ENCODE measurements at places on chromosomes 5 and 9.

DNA sequence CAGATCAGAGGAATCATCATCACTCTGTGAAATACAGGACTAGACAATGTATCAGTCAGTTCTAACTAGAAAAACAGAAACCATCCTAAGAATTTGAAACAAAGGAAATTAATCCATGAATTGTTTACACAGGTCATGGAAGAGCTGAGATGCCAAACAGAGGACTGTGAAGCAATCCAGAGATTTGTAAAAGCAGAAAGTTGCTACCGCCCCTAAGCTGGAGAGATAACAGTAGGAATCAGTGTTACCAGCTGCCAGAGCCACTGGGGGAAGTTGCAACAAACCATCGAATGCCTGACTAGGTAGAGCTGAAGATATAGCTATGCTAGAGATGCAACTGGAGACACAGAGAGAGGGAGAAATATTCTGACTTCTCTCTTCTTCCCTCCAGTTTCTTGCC lies 10.4 kb upstream of the MIER3 start:
- H3K4me1 ChIP-seq: no peaks in the 10 kb centered on the region
- H3K4me3 ChIP-seq: no peak overlapping the region
- H3K27me3 ChIP-seq: peaks cover 44% of the 10 kb centered on the region
- H3K27ac ChIP-seq: no peak overlapping the region
- no peak for DNase-seq

DNA sequence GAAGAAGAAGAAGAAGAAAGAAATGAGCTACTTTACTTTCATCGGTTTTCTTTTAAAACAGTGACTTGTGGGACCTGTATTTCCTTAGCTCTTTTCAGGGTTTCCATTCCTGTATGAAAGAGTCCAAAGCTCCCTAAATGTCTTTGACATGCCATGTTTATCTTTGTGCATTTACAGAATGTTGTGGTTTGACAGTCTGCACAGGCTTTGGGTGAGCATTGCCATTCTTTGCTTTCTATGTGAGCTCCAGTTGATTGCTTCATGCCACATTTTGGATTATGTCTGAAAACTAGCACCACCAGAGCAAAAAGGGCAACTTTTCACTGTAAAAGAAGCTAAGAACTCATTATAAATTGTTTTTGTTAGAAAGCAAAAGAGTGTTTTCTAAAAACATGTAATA lies 733.4 kb downstream of the TLE4 start:
- H3K36me3 ChIP-seq: no peaks in the 10 kb centered on the region
- DNase-seq: no peak
- H3K4me1 ChIP-seq: no peaks in the 10 kb centered on the region
- no peak overlapping the region for H3K27ac ChIP-seq
- no peak overlapping the region for H3K4me3 ChIP-seq
- H3K27me3 ChIP-seq: no peaks in the 10 kb centered on the region

GRCh38 chr5:42592401-42593140 lies 164.0 kb upstream of the CCDC152 start:
- H3K27me3 ChIP-seq: peaks cover 24% of the 10 kb centered on the region
- H3K36me3 ChIP-seq: no peaks in the 10 kb centered on the region
- no peak overlapping the region for H3K4me3 ChIP-seq
- H3K27ac ChIP-seq: no peak overlapping the region
- no peaks in the 10 kb centered on the region for H3K4me1 ChIP-seq

- no peak overlapping the region for H3K27ac ChIP-seq
- no peaks in the 10 kb centered on the region for H3K4me1 ChIP-seq
- no peak overlapping the region for H3K4me3 ChIP-seq
- no peaks in the 10 kb centered on the region for H3K27me3 ChIP-seq
- DNase-seq: no peak
These were observed 363.0 kb upstream of the PDE4D start for GRCh38 chr5:60256546-60256945.

- peaks cover 9% of the 10 kb centered on the region for H3K4me1 ChIP-seq
- H3K4me3 ChIP-seq: no peak overlapping the region
- peaks cover 6% of the 10 kb centered on the region for H3K36me3 ChIP-seq
These were observed 180.1 kb upstream of the MVB12B start for GRCh38 chr9:126146254-126147145.

DNA sequence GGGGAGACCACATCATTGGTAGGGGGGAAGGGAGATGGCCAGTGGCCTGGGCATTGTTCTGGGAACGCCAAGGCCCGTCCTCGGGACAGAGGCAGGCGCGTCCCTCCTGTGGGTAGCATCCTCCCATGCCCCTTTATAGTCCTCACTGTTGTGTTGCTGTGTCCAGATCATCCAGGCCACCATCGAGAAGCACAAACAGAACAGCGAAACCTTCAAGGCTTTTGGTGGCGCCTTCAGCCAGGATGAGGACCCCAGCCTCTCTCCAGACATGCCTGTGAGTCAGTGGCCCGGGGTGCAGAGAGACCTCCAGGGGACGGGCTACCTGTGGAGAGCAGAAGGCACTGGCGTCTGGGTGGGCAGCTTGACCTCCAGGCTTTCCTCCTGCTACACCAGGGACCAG lies 38.4 kb upstream of the SUSD3 start:
- no peak overlapping the region for H3K27ac ChIP-seq
- H3K4me3 ChIP-seq: no peak overlapping the region
- peaks cover 7% of the 10 kb centered on the region for H3K36me3 ChIP-seq
- DNase-seq: no peak
- peaks cover 5% of the 10 kb centered on the region for H3K4me1 ChIP-seq

DNA sequence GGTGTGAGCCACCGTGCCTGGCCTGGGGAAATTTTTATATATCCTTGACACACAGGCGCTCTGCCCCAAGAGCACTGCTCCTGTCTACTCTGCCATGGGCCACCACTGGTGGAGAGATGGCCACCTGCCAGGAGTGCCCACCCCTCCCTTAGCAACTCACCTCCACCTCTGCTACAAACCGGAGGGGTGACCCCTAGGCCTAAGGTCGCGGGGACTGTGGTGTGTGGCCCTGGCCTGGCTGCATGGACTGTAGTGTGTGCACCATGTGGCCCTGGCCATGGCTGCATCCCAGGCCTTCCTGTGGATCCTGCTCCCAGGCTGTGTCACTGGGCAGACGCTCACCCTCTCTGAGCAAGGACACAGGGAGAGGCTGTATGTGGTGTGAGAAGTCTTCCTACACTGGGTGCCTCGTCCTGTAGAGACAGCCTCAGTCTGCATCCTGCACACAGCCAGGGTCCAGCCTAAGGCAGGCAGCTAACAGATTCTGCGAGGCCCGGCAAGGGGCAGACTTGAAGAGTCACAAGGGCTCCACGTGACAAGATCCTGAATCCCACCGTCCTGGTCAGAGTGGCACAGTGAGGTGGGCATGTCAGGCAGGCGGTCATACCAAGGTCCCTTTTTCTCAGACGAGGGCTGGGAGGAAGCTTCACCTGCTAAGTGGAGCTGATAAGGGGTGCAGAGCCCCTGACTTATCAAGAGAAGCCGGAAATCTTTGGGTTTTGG lies 10.3 kb downstream of the NINJ1 start:
- H3K4me3 ChIP-seq: no peak overlapping the region
- no peaks in the 10 kb centered on the region for H3K27me3 ChIP-seq
- H3K27ac ChIP-seq: no peak overlapping the region
- peak; percentile 56 for DNase-seq

DNA sequence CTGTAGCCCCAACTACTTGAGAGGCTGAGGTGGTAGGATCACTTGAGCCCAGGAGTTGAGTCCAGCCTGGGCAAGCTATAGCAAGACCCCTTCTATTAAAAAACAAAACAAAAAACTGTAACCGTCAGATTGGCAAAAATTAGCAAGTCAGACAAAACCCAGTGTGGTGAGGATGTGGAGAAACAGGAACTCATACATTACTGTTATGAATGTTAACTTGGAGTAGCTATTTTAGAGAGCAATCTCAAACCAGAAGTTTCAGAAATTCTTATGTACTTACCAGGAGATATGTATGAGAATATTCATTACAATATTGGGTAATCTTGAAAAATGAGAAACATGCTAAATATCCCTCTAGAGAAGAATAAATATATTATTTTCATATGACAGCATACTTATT lies 120.3 kb downstream of the INVS start:
- no peaks in the 10 kb centered on the region for H3K36me3 ChIP-seq
- H3K27ac ChIP-seq: peak overlapping the region; percentile 6
- H3K27me3 ChIP-seq: no peaks in the 10 kb centered on the region
- H3K4me1 ChIP-seq: peaks cover 11% of the 10 kb centered on the region

DNA sequence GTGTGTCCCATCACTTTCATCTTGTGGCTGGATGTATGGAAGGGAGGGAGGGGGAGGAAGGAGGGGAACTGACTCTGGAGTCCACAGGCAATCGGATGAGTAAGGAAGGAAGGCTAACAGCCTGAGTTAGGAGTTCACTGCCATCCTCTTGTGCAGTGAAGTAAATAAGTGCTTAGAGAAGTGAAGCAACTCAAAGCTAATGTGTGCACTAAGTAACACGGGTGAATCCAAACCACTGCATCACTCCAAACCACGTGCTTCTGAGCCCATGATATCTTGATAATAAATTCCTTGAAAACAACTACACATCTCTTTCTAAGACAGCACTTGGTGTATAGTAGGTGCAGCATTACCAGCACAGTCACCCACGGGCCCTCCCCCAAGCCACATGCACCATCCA lies 69.6 kb upstream of the OLFM1 start:
- H3K27ac ChIP-seq: no peak overlapping the region
- no peaks in the 10 kb centered on the region for H3K36me3 ChIP-seq
- no peaks in the 10 kb centered on the region for H3K4me1 ChIP-seq
- no peak overlapping the region for H3K4me3 ChIP-seq
- peak; percentile 54 for DNase-seq

DNA sequence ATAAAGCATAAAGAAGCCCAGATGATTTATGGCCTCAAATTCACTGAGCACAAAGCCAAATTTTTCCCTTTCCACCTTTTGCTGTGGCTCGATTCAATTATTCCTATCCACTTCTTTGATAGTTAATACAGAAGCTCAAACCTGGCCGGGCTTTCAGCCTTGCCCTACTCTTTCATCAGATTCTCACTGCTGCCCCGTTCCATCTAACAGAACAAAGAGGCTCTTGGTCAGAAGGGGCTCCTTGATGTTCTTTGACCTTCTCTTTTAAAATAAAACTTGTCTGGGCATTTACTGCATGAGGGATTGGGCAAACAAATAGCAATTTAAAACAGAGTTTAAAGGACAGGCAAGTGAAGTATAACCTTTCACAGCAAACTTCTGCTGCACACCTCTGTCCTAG lies 9.8 kb downstream of the GRXCR2 start:
- H3K4me1 ChIP-seq: no peaks in the 10 kb centered on the region
- H3K36me3 ChIP-seq: no peaks in the 10 kb centered on the region
- H3K27ac ChIP-seq: no peak overlapping the region
- DNase-seq: no peak
- no peak overlapping the region for H3K4me3 ChIP-seq

- H3K27ac ChIP-seq: no peak overlapping the region
- no peaks in the 10 kb centered on the region for H3K36me3 ChIP-seq
- H3K27me3 ChIP-seq: peaks cover 8% of the 10 kb centered on the region
- DNase-seq: no peak
- H3K4me1 ChIP-seq: no peaks in the 10 kb centered on the region
- H3K4me3 ChIP-seq: no peak overlapping the region
These were observed 10.4 kb downstream of the GMCL2 start for GRCh38 chr5:178176791-178177190.

DNA sequence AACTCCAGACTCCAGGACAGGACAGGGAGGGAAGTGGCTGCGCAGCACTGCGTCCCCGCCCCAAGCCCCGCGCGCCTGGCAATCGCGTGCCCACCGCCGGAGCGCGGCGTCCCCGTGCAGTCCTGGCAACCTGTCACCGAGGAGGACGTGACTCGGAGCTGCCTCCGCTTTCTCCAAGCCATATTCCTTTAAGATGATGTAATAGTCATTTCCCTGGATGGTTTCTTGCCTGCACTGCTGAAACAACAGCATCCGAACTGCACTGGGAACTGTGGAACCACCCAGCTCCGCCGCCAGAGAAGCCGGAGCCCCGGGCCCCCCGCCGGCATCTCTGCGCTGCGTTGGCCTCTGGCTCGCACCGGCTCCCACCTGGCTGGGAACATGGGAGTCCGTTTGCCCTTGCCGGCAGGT lies 34.5 kb downstream of the KCTD16 start:
- H3K4me1 ChIP-seq: no peaks in the 10 kb centered on the region
- H3K27me3 ChIP-seq: peaks cover 69% of the 10 kb centered on the region
- DNase-seq: no peak
- no peak overlapping the region for H3K27ac ChIP-seq
- H3K4me3 ChIP-seq: no peak overlapping the region
- H3K36me3 ChIP-seq: no peaks in the 10 kb centered on the region

GRCh38 chr9:37215830-37216229 lies 95.5 kb downstream of the ZCCHC7 start:
- H3K36me3 ChIP-seq: no peaks in the 10 kb centered on the region
- no peak overlapping the region for H3K4me3 ChIP-seq
- DNase-seq: no peak
- H3K27me3 ChIP-seq: no peaks in the 10 kb centered on the region

DNA sequence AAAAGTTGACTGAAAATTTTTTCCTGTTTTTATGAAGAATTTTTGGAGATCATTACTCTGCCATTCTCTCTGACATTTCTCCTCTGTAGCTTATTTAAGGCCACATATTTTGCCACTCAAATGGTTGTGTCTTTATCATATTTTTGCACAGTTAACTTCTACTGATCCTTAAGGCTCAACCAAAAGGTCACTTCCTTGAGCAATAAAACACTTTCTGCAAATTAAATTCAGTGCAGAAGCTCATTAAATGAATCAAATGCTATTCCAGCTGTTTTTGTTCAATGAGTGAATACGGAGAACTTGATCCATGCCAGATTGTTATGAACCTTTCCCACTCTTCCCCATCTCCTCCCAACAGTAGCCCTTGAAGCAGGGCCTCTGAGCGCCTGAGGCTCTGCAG lies 93.8 kb upstream of the EPB41L4A start:
- no peak for DNase-seq
- H3K36me3 ChIP-seq: no peaks in the 10 kb centered on the region
- no peak overlapping the region for H3K4me3 ChIP-seq
- H3K4me1 ChIP-seq: no peaks in the 10 kb centered on the region
- no peaks in the 10 kb centered on the region for H3K27me3 ChIP-seq
- no peak overlapping the region for H3K27ac ChIP-seq

- H3K27me3 ChIP-seq: peaks cover 39% of the 10 kb centered on the region
- H3K36me3 ChIP-seq: no peaks in the 10 kb centered on the region
- peaks cover 13% of the 10 kb centered on the region for H3K4me1 ChIP-seq
- DNase-seq: no peak
- no peak overlapping the region for H3K4me3 ChIP-seq
These were observed 6.5 kb downstream of the GLIS3 start for GRCh38 chr9:4293293-4293941.

- no peaks in the 10 kb centered on the region for H3K27me3 ChIP-seq
- no peaks in the 10 kb centered on the region for H3K36me3 ChIP-seq
- no peaks in the 10 kb centered on the region for H3K4me1 ChIP-seq
- no peak overlapping the region for H3K27ac ChIP-seq
These were observed 113.6 kb upstream of the RAPGEF1 start for GRCh38 chr9:131853434-131853833.
